Naive thymus-derived CD4-positive, alpha-beta T cell (primary cell): ENCODE measurements at places on chromosomes 5 and 9.

DNA sequence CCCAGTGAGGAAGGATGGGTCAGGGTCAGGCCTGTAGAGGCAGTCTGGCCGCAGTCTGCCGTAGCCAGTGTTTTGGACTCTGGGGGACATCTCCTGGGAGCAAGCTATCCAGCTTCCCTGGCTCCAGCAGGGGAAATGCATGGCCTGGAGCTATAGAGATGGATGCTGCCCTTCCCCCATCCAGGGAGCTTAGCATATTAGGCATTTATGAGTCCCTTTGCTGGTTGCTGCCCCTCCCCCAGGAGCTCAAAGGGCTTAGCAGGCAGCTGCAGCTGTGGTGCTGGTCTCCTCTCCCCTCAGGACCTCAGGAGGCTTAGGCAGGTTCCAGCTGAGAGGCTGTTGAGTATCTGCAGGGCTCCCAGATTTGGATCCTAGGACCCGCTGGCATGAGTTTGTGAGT is 1158.7 kb downstream of the DTWD2 start:
- DNase-seq: no peak

- DNase-seq: no peak
Measured at GRCh38 chr5:159873680-159874079, 42.6 kb upstream of the ADRA1B start.

DNA sequence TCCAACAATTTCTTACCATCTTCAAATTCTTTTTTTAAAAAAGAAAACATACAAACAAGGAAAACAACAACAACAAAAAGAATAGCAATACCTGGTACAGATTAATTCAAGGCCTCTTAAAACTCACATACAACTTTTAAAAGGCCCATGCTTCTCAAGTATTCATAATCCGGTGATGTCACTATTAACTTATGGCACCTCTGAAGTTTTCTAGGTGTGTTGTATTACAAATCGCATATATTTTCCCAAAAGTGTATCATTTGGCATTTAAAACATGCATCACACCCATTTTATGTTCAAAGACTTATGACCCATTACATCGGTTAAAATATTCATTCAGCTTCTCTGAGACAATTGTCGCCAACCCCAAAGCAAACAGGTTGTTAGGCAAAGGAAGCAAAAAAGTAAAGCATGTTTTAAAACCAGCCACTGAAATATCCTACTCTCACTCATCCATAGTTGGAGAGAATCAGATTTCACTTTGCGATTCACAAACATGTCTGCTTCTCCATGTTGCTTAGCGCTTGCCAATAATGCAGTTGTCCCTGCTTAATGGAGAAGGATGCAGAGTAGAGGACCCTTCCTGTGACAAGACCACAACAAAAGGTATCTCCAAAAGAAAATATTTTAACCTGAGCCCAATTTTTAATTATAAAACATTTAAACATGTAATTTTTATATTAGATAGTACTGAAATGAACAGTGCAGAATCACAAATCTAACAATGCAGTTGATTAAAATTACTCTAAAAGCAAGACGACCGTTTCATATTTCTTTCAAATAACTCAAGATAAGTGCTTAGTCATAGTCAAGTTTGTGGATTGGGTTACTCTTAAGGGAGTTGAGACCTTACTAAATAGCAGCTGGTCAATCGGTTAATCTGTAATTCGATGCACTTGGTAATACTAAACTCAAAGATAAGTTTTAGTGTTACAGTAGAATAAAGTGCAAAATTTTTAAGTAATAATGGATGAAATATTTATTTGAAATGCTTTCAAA is 1.6 kb downstream of the SKP1 start:
- DNase-seq: no peak

DNA sequence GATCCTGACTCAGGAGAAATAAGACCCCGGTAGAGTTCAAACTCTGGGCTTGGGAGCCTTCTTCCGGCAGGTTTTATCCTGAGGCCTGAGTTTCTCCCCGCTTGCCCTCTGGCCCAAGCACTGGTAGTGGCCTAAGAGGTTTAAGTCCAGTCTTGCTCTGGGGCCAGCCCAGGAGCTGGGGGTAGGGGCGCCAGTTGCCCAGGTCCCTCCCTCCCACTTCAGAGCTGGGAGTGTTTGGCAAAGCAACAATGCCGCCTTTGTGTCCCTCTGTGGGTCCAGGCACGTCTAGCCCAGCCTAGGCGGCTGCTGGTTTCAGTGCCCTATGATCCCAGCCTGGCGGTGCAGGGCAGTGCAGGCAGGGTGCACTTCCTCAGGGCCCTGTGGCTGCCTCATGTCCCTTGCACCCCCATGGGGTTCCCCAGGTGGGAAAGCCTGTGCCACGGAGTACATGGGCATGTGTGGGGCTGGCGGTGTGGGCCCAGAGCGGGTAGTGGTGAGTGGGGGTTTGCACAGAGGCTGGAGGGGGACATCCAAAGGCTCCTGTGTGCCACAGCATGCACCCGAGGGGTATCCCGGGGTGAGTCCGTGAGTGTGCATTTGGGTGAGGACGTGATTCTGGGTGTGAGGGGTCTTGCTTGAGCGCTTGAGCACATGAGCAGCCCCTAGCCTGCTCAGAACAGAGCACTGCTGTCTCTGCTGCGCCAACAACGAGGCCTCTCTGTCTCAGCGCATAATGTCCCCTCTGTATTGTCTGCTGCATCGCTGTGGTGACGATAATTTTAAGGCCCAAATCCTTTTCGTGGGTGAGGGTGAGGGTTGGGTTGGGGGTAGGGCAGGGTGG is 61.7 kb upstream of the PSD2 start:
- DNase-seq: no peak

GRCh38 chr9:12271421-12271891 is 421.7 kb upstream of the TYRP1 start:
- DNase-seq: no peak
